ENCODE measurements at places on chromosomes 6 and 20.

- no peak for DNase-seq
These were observed 57.0 kb upstream of the PREP start for GRCh38 chr6:105459864-105460263.

DNA sequence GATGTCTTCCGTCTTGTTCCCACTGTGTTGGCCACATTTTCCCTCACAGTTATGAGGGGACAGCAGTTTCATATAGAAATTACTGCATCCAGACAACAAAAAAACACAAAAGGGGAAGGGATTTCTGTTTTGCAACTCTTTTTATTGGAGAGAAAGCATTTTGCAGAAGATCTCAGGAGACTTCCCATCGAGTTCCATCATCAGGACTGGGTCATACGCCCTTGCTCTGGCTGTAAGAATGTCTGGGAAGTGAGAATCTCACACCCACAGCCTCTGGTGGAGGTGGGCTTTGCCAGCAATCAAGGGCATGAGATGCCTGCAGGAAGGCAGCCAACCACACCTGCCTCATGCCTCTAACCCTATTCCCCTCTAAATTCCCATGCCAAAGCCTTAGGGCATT lies 5.8 kb upstream of the IGF2R start:
- no peak for DNase-seq

DNA sequence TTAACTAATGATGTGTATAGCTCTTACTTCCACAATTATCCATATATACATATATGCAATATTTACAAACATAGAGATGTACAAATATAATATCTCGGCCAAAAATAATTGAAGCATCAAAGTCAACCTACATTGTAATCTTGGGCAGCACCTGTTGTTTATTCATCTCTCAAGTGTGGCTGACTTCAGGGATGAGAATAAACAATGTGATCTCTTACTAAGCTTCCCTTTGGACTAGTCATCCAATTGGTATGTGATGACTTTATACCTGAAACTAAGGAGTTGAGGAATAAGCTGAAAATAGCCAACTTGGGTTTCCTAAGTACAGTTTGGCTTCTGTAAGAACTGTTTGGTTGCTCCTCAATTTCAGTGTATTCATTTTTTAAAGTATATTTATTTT lies 256.6 kb downstream of the KHDC1L start:
- DNase-seq, result no peak

DNA sequence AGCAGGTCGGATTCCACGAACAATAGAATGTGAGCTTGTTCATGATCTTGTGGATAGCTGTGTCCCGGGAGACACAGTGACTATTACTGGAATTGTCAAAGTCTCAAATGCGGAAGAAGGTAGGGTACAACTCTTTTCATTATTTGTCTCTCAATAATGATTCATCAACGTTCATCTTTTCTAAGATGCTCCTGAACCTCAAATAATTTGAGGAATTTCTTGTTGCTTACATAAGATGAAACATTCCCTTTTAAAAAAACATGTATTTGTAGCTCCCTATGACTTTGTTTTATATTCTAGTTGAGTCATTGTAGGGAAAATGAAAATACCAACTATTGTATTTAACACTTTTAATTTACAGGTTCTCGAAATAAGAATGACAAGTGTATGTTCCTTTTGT lies 17.0 kb downstream of the MCM8 start:
- DNase-seq, result no peak

DNA sequence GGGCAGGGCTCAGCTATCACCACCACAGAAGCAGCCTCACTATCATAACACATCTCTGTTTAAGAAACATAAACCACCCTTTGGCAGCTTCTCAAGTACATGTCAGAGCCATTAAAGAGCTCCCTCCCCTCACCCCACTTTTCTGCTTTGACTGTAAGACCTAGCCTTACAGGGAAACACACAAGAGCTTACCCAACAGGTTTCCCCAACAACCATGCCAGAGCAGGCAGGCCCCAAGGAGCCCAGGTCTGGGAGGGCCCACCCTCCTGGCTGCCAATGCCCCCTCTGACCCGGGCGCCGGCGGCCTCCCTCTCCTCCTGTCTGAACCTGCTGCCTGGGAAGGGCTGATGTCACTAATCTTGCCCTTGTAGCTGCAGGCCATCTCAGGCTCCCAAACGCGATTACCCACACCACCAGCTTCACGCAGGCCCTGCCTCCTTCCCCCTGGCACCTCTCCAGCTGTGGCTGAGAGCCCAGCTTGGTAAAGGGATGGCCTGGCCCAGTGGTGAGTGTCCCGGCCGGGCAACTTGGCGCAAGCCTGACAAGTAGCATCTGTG lies 402.0 kb downstream of the MAFB start:
- DNase-seq, result no peak

- no peak for DNase-seq
These were observed 6.1 kb upstream of the CCND3 start for GRCh38 chr6:41947581-41948220.

- DNase-seq, result no peak
These were observed 39.1 kb upstream of the ME1 start for GRCh38 chr6:83470001-83470400.

DNA sequence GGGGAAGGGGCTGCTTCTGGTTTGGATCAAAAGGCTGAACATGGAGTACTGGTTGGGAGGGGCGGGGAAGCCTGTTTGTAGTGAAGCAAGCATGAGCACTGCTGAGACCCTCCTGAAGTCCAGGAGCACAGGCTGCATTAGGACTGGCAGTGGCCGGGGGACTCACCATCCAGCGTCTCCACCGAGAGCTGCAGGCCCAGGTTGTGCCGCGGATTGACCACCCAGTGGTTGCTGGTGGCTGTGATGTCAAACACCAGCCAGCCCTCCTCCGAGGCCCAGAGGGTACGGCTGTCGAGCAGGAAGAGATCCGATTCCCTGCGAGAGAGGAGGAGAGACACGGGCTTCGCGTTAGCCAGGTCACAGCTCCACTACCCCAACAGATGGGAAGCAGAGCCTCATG lies 64.1 kb downstream of the BMP7 start:
- no peak for DNase-seq

DNA sequence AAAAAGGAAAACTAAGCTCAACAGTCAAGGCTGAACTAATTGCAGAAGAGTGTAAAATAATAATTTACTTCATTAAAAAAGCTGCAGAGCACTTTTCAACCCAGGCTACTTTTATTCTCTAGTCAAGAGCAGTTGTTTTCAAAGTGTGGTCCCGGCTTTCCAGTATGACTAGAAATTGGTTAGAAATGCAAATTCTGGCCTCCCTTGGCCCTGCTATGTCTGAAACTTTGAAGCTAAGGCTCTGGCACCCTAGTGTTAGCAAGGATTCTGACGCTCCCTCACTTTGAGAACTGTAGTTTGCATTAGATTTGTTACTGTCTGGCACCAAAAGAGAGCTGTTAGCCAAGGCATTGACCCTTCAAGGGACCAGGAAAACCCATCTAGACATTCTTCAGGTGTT lies 9.5 kb upstream of the NXT1 start:
- no peak for DNase-seq

GRCh38 chr6:125974214-125974866 lies 12.0 kb upstream of the TRMT11 start:
- no peak for DNase-seq

GRCh38 chr6:146984251-146984924 lies 219.8 kb upstream of the STXBP5 start:
- no peak for DNase-seq

DNA sequence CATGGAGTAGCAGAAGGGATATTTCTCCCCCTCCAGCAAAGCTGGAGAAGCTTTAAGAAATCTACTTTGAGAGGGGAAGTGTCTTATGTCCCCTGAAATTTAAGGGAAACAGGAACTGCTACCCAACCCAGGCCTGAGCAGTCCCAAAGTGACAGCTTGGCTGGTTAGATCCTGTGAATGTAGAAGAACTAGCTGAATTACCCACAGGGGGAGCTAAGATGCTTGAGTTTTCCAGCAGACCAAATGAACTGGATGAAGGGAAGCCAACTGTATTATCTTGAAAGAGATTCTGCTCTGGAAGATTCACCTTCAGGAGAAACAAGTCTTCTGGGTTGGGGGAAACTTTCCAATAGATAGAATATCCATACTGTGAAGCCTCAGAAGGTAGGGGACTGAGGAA lies 303.3 kb upstream of the MMS22L start:
- DNase-seq, result no peak

GRCh38 chr6:52610745-52611355 lies 34.0 kb upstream of the TRAM2 start:
- DNase-seq, result no peak

- DNase-seq, result no peak
These were observed 18.3 kb downstream of the SNX9 start for GRCh38 chr6:157841211-157841840.

DNA sequence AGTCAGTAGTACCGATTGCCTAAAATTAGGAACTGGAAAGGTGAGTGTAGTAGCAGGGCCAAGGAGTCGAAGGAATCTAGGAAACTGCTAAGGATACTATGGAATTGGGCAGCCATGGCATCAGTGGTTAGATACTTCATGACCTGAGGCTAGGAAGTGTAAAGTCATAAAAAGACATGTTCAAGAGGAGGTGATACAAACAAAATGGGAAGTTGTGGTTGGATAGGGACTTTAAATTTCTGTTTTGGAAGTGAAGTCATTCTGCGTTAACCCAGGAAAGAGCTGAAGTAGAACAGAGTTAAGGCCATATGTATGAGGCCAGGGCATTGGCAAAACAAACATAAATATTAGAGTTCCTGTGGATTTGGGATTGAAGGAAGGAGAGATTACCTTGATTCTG lies 88.6 kb upstream of the TMEM181 start:
- no peak for DNase-seq

GRCh38 chr6:154276810-154277628 lies 79.6 kb downstream of the IPCEF1 start:
- no peak for DNase-seq

GRCh38 chr6:25449774-25450173 lies 170.6 kb downstream of the CARMIL1 start:
- DNase-seq, result no peak

DNA sequence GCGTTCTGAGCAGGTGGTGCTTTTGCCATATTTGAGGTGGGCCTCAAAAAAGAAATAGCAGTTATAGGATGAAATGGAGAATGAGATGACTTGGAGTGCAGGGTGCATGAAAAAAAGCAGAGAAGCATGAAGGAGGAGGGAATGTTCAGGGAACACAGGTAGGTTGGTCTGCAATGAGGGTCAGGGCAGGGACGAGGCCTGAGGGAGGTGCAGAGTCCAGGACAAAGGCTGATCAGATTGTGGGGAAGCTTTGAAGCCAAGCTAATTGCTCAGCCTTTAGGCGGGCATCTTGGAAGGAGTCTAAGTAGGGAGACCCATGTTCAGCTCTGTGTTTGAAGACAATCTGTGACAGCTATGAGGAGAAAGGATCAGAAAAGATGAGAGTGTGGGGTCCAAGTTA lies 12.0 kb downstream of the TRAM2 start:
- no peak for DNase-seq

- no peak for DNase-seq
These were observed 338.7 kb downstream of the PREX1 start for GRCh38 chr20:48489046-48489463.

DNA sequence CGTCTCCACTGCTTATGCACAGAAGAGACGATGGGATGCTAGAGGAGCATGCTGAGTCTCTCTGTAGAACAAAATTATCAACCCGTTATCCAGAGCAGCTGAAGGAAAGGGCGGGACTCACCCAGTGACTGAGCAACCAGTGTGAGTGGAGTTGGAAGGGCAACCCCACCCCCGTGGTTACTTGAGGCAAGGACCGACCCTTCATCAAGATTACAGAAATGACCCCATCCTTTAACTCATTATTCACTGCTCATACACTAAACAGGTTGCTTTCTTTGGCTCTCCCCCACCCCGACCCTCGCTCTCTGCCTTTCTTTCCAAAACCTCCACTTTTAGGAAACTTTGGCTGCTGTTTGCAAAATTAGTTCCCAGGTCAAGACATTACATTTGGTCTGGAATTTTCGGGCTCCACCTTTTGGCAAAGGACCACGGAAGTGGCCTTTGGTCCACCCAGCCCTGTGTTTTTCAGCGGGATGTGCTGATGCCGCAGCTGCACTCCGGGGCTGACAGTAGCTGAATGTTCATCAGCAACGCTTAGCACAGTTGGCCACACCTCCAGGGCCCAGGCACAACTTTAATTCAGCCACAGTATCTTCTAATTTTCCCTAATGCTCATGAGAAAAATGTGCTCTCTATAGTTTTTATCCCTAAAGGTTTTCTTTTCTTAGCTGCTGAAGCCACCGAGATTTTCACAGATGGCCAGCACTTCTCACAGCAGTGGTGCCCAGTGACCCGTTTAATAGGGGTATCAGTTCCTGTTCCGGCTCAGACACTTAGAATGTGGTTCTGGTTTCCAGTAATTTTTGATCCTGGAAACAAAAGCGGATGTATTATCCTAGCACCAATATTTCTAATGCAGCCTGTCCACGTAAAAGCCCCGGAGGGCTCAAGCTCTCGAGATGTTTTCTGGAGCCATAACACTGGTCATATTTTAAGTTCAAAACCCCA lies 103.6 kb upstream of the NXT1 start:
- DNase-seq, result no peak

GRCh38 chr6:3841066-3841454 lies 8.1 kb upstream of the FAM50B start:
- no peak for DNase-seq

- DNase-seq, result no peak
These were observed 1808.5 kb upstream of the DEFB115 start for GRCh38 chr20:29448806-29449470.

DNA sequence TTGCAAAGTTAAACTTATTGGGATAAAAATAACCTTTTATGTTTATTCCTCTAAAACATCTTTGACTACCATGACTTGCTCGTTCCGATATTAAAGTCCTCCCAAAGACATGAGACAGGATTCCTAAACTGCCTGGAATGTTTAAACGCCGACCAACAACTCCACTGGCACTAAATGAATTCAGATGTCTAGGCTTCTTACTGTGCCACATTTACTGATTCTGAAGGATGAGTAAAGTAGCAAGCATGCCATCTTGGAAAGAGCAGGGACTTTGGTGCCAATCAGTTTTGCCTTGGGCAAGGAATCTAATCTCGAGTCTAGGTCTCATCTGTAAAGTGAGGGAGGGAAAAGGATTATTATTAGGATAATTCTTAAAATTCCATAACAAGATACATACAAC lies 25.3 kb downstream of the MBOAT1 start:
- DNase-seq, result no peak

DNA sequence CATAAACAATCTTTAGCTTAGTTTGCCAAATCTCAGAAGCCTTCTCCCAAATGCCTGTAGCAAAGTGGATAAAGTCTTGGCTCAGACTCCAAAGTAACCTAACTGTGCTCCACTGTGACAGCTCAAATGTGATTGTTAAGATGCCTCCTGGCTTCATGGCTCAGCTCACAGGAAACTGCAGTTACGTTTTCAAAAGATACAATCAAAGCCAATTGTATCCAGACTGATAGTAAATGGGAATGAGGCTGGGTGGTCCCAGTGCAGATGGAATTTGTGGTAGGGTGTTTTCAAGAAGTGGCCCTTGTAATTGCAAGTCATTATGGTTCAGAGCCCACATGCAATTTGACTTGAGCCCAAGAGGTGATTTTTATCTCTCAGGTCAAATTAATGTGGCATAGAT lies 151.2 kb upstream of the TAB2 start:
- no peak for DNase-seq

- DNase-seq, result no peak
These were observed 90.0 kb upstream of the IFNGR1 start for GRCh38 chr6:137309078-137309762.

- DNase-seq, result no peak
These were observed 5.2 kb downstream of the ZKSCAN3 start for GRCh38 chr6:28354688-28355554.

- DNase-seq, result no peak
These were observed 621.5 kb upstream of the BTBD3 start for GRCh38 chr20:11296221-11296620.

GRCh38 chr6:42637681-42638080 lies 73.9 kb downstream of the UBR2 start:
- no peak for DNase-seq

GRCh38 chr20:6819599-6819998 lies 52.1 kb downstream of the BMP2 start:
- DNase-seq, result no peak
